ENCODE measurements at places on chromosomes 13 and 19.

- DNase-seq = peak; percentile 67
These were observed 30.4 kb upstream of the CYP4F8 start for GRCh38 chr19:15584541-15585115.

DNA sequence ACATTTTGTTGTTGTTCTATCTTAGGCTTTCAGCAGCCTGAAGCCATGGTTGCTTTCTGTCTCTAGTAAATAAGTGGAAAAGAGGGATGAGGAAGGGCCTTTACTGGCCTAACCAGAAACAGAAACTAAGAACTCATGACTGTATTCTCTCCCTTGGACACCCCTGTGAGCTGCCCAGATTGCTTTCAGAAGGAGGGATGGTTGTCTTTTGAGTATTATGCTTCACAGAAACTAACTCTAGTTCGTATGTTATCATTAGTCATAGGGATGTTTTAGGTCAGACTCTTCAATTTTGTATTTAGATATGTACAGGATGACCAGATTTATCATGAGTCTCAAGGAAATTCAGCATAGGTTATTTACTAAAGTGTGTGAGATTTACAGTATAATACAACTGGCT lies 17.5 kb downstream of the BORA start:
- no peak for DNase-seq

- no peak for DNase-seq
These were observed 11.5 kb upstream of the OXGR1 start for GRCh38 chr13:97005625-97006262.

DNA sequence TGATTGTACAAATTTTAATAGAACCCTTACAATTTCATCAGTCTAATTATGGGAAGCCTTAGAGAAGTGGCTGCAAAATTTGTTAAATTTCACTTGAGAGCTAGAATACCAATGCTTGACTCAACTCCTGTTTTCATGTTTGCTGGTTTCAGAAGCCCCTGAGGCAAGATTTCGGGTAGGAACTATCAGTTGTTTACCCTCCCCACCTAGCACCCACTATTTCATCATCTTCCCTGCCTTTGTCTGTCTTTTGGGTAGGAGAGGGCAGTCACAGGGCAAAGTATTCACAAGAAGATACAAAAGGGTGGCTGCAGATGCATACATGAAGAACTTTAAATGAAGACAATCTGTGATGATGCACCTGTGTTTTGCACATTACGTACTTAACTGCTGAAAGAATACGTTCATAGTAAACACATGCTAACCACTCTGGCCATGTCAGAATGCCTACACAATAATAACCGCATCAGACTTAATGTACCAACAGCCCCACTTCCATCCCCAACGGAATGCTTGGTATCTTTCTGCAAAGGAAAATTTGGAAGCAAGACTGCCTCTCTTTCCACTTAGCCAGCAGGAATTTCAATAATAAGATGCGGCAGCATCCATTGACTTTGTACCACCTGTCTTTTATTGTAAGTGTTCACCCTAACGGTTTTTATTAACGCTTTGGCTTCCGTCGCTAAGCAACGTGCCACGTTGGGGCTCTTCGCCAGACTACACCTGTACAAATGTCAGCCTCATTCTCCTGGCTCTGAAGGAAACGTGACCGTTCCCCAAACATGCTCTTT lies 30.4 kb downstream of the TPT1 start:
- no peak for DNase-seq

- no peak for DNase-seq
These were observed 30.9 kb downstream of the COL4A1 start for GRCh38 chr13:110275931-110276552.

DNA sequence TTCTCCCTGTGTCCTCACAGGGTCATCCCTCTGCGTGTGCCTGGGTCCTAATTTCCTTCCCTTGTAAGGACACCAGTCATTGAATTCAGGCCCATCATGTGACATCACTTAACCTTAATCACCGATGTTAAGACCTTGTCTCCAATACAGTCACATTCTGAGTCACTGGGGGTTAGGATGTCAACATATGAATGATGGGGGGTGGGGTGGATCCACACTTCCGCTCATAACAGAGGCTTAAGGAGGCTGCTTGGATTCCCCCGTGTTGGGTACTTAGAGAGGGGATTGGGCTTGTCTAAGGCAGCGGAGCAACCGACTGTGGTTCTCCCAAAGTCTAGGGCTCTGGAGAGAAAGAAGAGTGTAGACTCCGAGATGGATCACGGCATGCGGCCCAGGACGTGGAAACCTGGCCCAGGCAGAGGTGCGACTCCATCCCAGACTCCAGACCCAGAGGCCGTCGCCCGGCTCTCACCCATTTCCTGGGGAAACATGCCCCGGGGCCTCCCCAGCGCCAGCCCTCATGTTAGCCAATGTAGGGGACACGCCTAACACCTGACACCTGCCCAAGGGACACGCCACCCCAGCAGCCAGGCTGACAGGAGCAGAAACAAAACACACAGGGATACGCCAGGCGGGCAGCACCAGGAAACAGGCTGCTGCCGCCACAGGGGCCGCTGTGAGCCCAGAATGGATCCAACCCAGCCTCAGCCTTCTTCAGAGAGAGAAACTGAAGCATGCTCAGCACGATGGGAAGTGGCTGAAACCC lies 17.1 kb upstream of the IGLON5 start:
- no peak for DNase-seq

DNA sequence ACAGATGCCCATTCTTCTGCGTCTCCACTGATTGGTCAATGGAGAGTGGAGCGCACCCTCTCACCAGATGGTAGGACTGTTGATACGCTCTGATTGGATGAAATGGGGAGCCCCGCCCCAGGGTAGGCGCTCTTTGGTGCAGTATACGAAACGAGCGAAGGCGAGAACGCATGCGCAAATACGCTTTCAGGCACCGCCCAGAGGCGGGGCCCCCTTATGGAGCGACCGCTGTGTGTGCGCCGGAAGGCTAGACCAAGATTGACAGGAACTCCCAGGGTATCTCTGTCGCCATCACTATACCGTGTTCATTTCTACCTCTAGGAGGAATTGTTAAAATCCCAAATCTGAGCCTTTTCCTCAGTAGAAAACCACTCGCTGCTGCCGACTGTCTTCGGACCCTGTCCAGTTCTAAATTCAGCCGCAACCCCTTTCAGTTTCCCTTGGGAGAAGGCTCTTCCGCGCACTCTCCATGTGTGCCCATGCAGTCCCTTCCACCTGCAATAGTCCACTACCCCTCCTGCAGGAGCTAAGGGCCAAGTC lies 720 bp upstream of the HNRNPL start:
- DNase-seq = peak; percentile 97

- no peak for DNase-seq
These were observed 41.1 kb downstream of the OR10H4 start for GRCh38 chr19:15989889-15990288.

DNA sequence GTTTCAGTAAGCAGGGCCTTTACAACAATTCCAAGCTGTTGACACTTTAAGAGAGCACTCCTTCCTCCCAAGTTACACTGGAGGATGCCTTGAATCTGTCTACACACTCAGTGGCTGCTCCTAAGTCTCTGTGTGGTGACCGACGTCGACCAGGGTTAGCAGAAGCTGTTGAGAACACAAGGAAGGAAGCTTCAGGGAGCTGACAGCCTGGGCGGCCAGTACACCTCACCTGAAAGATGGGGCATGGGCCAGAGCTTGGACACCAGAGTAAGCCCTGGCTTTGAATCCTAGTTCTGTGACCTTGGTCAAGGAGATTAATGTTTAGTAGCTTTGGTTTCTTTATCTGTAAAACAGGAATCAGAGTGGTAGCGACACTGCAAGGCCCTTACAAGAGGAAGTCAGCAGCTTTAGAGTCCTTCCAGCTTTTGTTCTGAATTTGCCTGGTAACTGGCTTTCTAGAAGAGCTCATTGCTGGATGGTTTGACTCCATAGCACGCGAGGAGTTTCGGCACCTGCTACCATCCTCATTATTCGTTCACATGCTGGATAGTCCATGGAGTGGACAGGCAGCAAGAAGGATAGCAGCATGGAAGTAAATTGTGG lies 214.2 kb downstream of the FGF9 start:
- no peak for DNase-seq
